Stimulated activated CD4-positive, alpha-beta T cell treated with anti-CD3 and anti-CD28 coated beads, Interleukin-1b, Interleukin-23, amount 100 ng/mL, for 4 hours (primary cell): ENCODE measurements at places on chromosomes 16 and 17.

DNA sequence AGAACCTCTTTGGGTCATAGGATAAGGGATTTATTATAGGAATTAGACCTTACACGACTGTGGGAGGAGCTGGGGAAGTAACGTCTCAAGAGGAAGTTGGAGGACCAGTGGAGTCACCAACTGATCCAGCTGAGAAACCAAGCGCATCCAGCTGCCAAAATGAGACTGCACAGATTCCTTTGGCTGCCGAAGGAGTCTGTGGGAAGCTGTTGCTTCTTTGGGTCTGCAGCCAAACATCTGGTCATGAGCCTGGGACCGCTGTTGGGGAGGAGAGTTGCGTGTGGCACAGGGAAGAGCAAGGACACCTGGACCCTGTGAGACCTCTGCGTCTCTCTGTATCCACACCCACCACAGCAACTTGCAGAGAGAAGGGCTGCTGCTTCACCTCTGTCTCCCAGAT, 2.4 kb upstream of the NACA2 start:
- DNase-seq, result no peak

GRCh38 chr17:77581480-77581879, 377.0 kb upstream of the TNRC6C start:
- DNase-seq, result no peak

GRCh38 chr17:63645775-63646487, 23.7 kb downstream of the MAP3K3 start:
- DNase-seq, result no peak

- DNase-seq, result no peak
Measured at GRCh38 chr17:9821921-9822320, at the start of gene GSG1L2. Gene GSG1L2, minus strand, starts transcription at chr17:9822079. Its CDS starts 8 bp downstream, at chr17:9822071.

DNA sequence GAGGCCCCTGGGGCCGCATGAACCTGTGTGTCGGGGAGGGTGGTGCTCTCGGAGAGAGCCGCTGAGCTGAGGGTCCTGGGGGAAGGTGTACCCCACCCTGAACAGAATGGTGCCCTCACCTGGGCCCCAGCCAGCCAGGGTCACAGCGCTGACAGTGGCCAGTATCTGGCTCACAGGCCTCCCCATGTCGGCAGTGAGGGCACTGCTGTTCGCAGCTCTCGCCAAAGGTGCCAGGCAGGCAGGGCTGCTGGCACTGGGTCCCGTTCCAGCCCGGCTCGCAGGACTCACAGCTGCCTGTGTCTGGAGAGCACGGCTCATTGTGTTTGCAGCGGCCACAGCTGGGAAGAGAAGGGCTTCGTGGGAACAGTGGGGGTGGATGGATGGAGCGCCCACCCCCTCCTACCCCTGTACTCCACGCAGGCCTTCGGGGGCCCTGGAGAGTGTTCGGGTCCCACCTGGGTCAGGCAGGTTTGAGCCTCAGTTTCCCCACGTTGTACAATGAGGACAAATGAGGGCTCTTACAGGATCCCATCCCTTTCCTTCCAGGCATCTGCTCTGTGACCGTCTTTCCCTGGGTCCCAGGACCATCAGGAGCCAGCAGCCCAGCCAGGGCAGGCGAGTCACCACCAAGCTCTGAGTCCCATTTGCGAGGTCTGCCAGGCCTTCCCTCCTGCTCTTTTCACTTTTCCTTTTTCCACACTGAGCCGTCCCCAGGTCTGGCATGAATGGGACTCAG, 5.0 kb downstream of the SCARF1 start:
- DNase-seq, result no peak

DNA sequence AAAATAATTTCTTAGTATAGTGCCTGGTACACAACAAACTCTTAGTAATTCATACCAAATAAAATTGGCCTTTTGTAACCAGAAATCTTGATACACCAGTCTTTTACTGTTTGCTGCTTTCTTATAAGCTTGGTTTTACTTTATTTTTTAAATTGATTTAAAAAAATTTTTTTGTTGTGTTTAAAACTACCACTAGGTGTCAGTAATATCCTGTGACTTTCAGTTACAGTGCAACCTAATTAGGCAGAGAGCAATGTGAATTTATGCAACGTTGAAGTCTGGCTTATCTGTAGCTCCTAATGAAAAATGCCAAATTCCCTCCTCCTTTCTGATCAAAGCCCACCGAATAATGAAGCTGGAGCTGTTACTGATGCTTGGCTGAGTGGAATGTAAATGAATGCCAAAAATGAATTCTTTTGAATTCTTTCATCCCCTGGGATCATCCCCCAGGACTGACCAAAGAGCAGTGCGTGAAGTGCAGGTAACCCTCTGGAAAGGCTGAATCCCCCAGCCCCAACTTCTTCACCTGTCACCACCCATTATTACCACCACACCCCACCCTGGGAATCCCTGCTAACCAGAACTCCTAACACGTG, 3.8 kb downstream of the ERCC4 start:
- no peak for DNase-seq

GRCh38 chr17:9780552-9780951, 10.8 kb downstream of the DHRS7C start:
- no peak for DNase-seq

DNA sequence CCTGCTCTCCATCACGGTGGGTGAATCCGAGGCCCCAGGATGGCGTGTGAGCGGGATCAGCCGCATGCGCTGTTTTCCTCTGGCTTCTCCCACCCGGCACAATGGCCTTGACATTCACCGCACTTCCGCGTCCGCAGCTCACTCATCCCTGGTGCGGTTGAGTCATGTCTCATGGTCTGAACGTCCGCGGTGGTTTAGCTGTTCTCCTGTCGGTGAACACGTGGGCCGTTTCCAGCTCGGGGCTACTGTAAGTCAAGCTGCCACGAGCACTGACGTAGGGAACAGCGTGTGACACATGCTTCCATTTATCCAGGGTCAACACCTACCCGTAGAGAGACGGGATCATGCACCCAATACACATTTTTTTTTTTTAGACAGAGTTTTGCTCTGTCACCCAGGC, 15.3 kb upstream of the CACNA1H start:
- no peak for DNase-seq
